ENCODE measurements at places on chromosomes 5 and 9. TPM values are rescaled to one million over a fixed set of nuclear protein-coding genes. Genes with fewer than 3 reads are reported as not detected.

The SPINK13 gene
- total RNA-seq, result not detected

- H3K4me3 ChIP-seq, result no peak overlapping the region
- peak; percentile 28 for DNase-seq
- peaks cover 12% of the 10 kb centered on the region for H3K27me3 ChIP-seq
- H3K36me3 ChIP-seq, result no peaks in the 10 kb centered on the region
- no peak overlapping the region for H3K27ac ChIP-seq
- H3K4me1 ChIP-seq, result no peaks in the 10 kb centered on the region
Measured at GRCh38 chr5:173984218-173984617, 4.8 kb upstream of the C5orf47 start.

The IL9 gene
- total RNA-seq, result not detected

The ZNF483 gene
- total RNA-seq, result 1.4 TPM

- H3K4me3 ChIP-seq, result no peak overlapping the region
- DNase-seq, result no peak
- no peaks in the 10 kb centered on the region for H3K27me3 ChIP-seq
- no peak overlapping the region for H3K27ac ChIP-seq
- H3K36me3 ChIP-seq, result no peaks in the 10 kb centered on the region
Measured at GRCh38 chr5:112696786-112697185, 40.9 kb upstream of the APC start.

Measured in IMR-90 (cell line).